ENCODE measurements at places on chromosomes 11 and 22. TPM values are rescaled to one million over a fixed set of nuclear protein-coding genes. Genes with fewer than 3 reads are reported as not detected.

The SLC22A9 gene
- not detected for total RNA-seq

The KIF18A gene
- 4.1 TPM for total RNA-seq

The XKR3 gene
- not detected for total RNA-seq

The TRIM48 gene
- total RNA-seq, result not detected

The CNTN5 gene
- not detected for total RNA-seq

The DDIAS gene
- total RNA-seq, result 2.5 TPM

The WNT11 gene
- total RNA-seq, result 3.8 TPM

The ADAMTS8 gene
- 12.2 TPM for total RNA-seq

The KRTAP5-9 gene
- 0.35 TPM for total RNA-seq

The ABTB2 gene
- total RNA-seq, result 5.8 TPM

The OR2D2 gene
- 0.40 TPM for total RNA-seq

DNA sequence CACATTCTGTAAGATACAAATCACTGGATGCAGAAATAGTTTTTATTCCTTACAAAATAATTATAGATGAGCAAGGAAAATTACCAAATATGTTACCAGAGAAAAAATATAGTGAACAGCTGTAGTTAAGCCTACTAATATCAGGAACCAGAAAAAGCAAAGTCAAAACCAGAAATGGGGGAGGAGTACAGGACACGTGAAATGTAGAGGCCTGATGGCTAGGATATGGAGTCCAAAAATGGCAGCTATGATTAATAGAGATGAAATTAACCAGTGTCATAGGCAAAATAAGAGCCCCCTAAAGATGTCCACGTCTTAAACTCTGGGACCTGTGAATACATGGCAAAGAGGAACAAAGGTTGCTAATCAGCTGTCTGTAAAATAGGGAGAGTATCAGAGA lies 34.1 kb downstream of the MRE11 start:
- no peak for DNase-seq

- no peak for DNase-seq
Observed at GRCh38 chr22:47593291-47593690, 830.8 kb downstream of the TBC1D22A start.

DNA sequence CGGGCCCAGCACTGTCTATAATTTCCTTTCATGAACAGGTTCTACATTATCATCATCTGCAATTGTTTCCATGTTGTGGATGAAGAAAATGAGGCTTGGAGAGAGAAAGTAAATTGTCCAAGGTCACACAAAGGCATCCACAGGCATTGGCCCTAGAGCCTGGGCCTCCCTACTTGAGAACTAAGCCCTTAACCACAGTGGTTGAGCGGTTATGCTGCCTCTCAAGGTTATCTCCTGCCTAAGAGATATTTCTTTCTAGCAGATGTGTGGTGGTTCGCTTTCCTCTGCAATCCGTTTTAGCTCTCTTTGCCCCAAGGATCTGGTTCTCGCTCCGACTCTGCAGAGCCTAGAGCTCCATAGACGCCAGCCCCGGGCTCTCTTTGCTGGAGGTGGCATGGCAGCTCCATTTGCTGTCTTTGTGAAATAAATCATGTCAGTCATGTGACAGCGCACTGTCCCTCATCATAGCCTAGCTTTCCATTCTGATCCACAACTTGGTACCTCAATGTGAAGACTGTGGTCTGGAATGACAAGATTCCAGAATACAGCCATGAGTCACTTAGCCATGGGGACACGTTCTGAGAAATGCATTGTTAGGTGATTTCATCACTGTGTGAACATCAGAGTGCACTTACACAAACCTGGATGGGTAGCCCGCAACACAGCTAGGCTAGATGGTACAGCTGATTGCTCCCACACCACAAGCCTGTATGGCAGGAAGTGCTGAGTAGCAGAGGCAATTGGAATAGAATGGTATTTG lies 27.2 kb downstream of the RPS6KA4 start:
- no peak for DNase-seq

- DNase-seq, result peak; percentile 61
Observed at GRCh38 chr11:10878408-10879214, 20.8 kb upstream of the ZBED5 start.

DNA sequence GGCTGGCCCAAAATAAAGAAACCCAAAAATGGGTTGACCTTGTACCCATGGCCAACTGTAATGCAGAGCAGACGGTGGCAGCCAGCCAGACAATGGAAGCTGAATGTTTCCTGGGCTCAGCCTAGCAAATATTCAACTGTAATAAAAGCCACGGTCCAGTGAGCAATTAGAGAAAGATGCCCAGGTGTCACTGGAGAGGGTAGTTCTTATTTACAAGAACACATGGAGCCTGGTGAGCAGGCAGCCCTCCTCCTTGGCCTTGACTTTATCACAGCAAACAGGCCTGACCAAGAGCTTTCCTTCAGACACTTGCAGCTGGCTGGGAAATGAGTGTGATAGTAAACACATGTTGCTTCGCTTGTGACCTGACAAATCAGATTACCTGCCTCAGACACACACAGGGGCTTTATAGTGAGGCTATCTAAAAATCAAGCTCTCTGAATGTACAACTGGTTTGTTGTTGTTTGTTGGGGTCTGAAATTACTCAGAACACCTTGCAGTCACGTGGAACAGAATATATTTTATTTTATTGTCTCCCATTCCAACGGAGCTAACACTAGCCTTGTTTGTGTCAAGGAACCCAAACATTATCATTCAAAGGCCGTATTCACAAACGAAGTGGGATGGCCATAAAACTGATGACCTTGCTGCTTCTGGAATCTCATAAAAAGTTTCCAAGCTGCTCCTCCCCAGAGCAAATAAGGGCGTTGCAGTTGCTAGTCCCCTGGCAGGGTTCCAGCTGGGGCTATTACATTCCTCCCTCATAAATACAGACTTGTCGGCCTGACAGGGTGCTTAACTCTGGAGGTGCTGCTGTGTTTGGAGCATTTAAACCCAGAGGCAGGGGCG lies 161.1 kb downstream of the BBOX1 start:
- DNase-seq, result peak; percentile 97

DNA sequence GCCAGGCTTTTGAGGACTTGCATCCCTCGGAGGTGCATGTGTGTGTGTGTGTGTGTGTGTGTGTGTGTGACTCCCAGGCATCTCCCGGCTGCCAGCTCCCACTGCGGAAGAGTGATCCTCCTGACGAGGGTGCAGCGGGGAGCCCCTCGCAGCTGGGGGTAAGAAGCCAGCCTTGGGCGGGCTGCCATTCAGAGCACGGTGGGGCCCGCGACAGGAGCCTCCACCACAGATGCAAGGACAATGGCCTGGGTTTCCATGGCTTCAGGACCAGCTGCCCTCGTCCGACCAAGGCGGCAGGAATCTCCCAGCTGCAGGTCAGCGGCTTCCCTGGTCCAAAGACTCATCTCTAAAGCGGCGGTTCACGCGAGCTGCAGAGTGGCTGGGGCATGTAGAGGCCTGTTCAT lies 908.5 kb downstream of the BRD1 start:
- DNase-seq, result no peak

GRCh38 chr11:12110714-12111548 lies 541 bp downstream of the MICAL2 start:
- DNase-seq, result peak; percentile 58

GRCh38 chr11:61737131-61737530 lies 15.3 kb upstream of the MYRF start:
- no peak for DNase-seq

DNA sequence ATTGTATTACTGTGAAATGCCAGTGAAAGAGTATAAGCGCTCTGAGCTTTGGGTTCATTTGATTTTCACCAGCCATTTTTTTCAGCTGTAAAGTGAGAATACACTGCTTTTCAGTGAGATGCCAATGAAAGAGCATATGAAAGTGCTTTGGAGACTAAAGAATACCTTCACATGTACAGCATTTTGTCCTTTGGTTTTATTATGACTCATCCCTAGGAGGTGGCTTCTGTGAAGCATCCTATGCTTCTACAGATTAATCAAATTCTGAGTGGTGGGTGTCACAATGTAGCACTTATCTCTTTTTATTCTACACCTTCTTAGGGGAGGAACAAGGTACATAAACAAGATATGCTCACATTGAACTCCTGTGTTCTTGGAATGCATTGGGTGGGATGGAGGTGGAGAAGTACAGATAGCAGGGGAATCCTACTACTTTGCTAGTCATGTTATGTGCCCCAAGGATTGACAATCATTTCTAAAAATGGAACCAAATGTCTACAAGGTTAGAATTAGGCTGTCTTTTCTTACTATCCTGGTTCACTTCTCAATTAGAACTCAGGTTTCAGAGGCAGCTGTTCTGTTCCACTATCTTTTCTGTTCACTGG lies 18.7 kb downstream of the TRIM44 start:
- no peak for DNase-seq

DNA sequence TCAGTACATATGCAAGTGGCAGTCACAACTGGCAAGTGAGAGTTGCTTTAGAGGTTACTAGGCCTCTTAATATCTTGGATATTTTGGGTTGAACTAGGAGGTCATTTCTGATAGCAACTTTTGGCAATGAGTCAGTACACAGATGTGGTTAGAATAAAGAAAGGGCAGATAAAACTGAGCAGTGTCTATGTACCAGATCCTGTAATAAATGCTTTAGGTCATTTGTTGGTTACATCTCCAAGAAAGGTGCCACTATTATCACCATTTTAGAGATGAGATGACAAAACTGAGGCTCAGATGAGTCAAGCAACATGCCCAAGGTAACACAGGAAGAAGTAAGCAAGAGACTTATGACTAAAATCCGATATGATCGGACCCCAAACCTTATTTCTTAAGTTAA lies 25.0 kb downstream of the MAML2 start:
- DNase-seq, result no peak

DNA sequence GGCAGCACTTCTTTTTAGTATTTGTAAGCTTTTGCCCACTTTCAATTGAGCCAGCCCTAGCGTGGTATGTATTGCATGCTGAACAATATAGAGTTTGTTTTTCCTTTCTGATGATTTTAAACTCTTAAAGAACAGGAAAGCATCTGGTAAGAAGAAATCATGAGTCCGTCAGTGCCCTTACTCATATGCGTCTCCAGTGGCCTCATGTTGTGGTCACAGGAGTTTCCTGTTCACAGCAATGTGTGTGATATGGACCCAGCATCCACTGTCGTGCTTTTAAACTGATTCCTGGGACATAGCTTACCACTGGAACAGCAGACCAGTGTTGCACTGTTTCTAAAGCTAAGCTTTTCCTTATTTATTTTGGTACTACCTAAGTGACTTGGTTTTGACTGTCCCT lies 40.1 kb downstream of the BID start:
- no peak for DNase-seq

GRCh38 chr22:37356922-37357321 lies 70.4 kb downstream of the ELFN2 start:
- no peak for DNase-seq

DNA sequence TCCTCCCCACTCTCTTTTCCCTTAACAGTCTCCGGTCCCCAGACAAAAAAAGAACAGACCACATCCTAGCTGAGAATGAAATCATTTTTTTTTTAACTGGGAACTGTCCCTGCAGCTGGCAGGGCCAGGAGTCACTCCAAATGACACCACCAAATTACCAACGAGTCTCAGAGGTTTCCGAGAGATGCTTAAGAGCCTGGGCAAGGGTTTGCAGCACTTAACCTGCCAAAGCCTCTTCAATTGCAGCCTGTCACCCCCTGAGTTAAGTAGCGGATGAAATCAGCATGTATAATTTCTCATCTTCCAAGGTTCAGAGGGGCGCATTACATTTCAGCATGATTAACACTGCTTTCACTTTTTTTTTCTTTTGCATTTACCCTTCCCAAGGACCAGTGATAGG lies 71.8 kb downstream of the TENM4 start:
- no peak for DNase-seq

GRCh38 chr11:66663741-66664296 lies 13.9 kb downstream of the RBM4B start:
- no peak for DNase-seq

- no peak for DNase-seq
Observed at GRCh38 chr11:107370390-107370789, 87.2 kb downstream of the CWF19L2 start.

DNA sequence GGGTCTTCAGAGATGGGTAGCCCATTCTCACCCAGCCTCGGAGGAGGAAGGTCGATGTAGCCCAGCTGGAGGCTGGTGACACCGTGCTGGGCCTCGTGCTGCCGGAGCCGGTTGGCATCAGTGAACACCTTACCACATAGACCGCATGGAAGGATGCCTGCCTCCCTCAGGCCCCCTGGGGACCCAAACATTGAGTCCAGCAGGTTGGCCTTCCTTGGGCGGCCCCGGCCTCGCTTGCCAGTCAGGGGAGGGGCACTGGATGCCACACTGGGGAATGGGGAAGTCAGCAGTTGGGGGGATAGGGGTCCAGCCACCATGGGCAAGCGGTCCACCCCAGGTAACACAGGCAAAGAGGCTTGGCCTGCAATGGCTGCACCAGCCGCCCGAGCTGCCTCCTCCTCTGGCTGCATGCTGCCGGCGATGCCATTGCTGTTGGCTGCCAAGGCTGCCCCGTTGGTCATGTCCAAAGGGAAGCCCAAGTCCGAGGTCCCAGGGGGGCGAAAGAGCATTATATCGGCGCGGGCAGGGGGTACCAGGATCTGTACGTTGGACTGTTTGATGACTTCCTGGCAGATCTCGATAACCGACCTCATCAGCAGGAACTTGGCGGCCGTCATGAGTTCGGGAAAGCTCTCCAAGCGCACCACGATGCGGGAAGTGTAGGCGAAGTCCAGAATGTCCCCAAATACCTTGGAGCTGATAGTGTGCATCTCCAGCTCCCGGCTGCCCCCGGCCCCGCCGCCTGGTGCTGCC lies 1.4 kb downstream of the PATZ1 start:
- DNase-seq, result peak; percentile 68

GRCh38 chr11:20035701-20036601 lies 124.3 kb downstream of the DBX1 start:
- no peak for DNase-seq

- peak; percentile 61 for DNase-seq
Observed at GRCh38 chr11:67439321-67440228, 2.1 kb upstream of the PTPRCAP start.

GRCh38 chr11:134906356-134906955 lies 494.4 kb upstream of the B3GAT1 start:
- DNase-seq, result no peak

GRCh38 chr11:128022007-128022368 lies 565.4 kb downstream of the ETS1 start:
- no peak for DNase-seq

GRCh38 chr11:22703591-22703990 lies 37.2 kb downstream of the GAS2 start:
- no peak for DNase-seq

DNA sequence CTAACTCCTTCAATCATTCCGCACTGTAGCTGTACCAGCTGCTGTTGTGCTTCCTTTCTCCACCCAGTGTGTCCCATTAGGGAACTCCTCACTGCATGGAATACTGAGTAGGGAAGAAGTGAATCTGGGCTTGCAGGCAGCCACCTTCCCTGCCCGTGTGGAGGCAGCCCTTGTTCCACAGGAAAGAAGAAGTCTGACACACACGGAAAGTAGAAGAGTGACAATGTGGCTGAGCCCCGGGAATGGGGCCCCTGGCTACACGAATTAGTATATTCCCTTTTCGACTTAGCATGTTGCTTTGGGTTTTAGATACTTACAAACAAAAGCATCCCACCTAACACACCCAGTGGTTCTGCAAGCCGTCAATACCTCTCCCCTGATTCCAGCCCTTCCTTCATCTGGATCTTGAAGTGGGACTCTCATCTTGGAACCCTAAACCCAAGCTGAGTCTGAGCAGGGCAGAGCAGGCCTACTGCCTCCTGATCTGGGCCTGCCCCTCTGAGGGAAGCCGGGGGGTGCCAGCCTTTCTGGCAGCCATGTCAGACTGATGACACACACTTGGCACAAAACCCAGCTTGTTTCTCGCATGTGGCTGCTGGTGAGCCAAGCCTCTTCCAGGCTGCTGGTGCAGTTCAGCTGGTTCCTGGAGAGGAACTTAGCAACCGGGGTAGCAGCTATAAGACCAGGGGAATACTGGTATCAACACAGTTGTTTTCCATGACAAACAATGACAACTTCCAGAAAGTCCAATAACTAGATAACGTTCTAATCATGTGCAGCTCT lies 71.6 kb downstream of the C11orf58 start:
- no peak for DNase-seq
